Hematopoietic multipotent progenitor cell treated with erythropoietin and hydrocortisone succinate and interleukin-3 and kit ligand, for 8 days (in vitro differentiated cells): ENCODE measurements at places on chromosomes 1 and 21.
A peak's percentile ranks its signal among the peaks of the same experiment; 100 is the strongest.

DNA sequence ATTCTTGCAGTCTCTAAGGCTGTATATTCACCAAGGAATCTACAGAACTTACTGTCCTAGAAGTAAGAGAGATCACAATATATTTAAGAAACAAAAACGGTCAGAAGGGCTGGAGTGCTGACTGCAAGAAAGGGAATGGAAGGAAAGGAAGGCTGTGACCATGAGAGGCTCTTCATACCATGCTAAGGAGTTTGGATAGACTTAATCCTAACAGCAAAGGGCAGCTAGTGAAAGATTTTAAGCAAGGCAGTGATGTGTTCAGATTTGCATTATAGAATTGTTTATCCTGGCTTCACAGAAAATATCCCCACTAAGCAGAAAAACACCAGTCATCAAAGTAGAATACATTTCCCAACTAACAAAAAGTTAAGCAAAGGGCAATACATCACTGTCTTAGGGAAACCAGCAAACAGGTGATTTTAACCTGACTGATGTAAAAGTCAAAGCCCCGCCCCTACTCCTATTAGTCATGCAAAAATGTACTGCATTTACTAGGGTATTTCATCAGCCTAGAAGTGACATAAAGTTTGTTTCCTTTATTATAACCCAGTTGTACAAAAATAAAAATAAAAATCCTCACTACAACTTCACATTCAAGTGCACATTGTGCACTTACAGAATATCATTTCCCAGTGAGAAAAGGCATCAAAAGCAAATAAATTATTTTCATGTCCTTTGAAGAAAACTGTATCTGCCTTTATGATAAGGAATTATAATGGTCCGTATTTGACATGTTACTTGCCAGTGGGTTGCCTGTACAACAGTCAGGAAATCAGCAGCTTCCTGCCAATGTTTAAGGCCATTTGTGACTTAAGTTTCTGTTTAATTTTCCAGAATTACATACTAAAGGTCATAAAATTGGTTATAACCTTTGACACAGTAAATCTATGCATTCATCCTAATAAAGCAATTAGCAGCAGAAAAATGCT is 17.2 kb downstream of the JAK1 start:
- no peak for DNase-seq

DNA sequence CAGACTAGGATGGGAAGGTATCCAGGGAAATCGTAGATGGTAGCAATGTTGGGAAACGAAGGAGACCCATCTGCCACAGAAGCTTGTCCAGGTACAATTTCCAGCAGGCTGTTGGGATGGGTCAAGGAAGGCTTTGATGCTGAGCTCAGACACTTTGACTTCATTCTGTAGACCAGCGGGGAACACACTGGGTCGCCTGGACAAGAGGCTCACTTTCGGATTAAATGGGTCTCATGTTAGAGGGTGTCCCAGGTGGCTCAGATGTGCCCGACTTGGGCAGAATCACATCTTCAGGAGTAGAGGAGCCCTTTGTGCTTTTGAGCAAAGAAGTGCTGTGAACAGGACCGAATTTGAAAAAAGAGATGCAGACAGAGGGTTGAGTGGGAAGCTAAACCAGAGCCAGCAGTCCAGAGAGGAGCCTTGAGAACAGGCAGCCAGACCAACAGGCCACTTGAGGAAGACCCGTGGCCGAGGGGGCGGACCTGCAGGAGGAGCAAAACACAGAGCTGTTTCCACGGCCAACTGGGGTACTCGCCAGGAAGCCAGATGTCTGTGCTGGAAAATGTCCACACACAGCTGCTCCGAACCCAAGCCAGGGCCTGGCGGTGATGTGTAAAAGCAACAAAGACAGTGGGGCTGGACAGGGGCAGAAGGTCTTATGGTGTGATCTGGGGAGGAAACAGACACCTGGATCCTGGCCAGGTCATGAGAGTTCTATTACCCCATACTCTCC is 146.9 kb downstream of the AJAP1 start:
- no peak for DNase-seq

GRCh38 chr1:117609471-117609911 is 3.6 kb downstream of the TENT5C start:
- no peak for DNase-seq

GRCh38 chr1:30822966-30823581 is 65.5 kb upstream of the LAPTM5 start:
- peak; percentile 16 for DNase-seq

GRCh38 chr1:35475856-35476674 is 81.1 kb downstream of the KIAA0319L start:
- DNase-seq, result no peak

GRCh38 chr1:153933955-153934354 is 11.2 kb upstream of the GATAD2B start:
- DNase-seq, result no peak

GRCh38 chr1:33368431-33368830 is 47.5 kb upstream of the A3GALT2 start:
- no peak for DNase-seq

GRCh38 chr1:201739492-201740085 is 89.4 kb upstream of the IPO9 start:
- no peak for DNase-seq

GRCh38 chr1:166129006-166129405 is 37.8 kb downstream of the FAM78B start:
- DNase-seq, result no peak

GRCh38 chr1:5888606-5889211 is 103.5 kb downstream of the NPHP4 start:
- no peak for DNase-seq

GRCh38 chr21:35119501-35120047 is 70.5 kb upstream of the RUNX1 start:
- no peak for DNase-seq

GRCh38 chr1:27601321-27601770 is 2.6 kb downstream of the AHDC1 start:
- no peak for DNase-seq

GRCh38 chr21:44423941-44424607 is 31.2 kb upstream of the LRRC3 start:
- no peak for DNase-seq

DNA sequence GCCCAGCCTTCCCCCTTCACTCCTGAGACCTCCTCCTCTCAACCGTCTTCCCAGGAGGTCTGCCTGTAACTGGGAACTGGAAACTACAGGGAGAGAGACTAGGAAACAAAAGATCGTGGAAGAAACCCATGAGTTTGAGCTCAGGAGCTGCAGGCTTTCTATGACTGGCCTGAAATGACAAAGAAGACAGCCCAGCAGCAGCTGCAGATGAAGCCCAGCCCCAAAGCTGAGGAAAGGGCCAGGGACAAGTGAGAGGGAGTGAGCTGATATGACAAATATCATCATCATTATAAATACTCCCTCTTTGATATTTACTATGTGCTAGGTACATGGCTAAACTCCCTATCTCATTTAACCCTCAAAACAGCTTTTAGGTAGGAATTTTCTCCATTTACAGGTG is 142.6 kb upstream of the CTTNBP2NL start:
- DNase-seq, result no peak

GRCh38 chr1:41583658-41584547 is 99.4 kb upstream of the EDN2 start:
- DNase-seq, result no peak

GRCh38 chr1:65045022-65045817 is 78.9 kb upstream of the JAK1 start:
- no peak for DNase-seq

DNA sequence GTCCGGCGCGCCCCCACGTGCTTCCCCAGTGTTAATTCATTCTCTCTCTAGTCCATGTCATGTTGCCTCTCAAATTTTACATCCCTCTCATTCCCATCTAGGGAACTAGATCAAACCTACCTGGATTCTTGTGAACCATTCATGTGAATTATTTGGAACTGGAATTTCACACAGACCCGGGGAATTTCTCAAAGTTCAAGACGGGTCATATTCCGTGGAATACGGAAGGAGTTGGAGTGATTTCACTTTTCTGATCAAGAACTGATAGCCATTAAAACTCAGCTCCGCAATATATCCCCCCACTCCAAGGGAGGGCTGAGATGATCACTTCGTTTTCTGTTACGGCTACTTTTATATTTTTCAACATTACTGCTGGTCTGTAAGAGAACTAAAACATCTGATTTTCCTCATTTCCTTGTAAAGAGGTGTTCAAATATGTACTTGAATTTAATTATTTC is 1.0 kb upstream of the ENO1 start:
- DNase-seq, result no peak

DNA sequence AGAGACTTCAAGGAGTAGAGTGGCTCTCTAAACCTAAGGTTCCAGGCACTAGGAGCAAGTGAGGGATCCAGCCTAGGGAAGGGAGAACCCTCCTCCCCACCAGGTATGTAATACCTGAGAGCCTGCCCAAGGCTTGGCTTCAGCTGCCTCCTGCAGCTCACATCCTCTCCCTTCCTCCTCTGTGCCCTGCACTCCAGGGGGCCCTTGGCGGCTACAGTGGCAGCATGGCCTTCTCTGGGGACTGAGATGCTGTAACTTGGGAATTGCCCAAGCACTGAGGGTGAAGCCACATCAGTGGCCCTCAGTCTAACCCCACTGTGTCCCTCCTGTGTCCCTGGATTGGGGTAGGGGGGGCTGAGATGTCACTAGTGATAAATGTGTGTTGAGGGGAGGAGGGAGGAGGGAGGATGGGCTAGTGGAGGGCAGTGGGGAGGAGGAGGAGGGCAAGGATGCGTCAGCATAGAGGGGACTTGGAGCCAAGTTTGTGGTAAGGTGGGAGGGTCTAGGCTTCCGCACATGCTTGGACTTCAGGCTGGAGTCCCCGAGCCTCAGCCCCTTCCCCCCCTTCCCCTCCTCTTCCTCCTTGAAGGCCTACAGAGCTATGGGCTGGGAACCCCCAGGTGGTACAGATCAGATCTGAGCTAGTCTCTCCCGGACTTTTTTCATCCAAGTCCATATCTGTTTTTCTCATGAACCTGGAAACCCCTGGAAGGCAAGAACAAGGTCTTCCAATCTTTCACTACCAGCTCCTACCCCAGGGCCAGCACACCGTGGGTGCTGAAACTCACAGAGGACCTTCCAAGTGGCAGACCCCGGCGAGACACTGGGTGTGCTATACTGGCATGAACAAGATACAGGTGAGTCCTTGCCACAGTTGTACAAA is 17.5 kb downstream of the COL9A2 start:
- DNase-seq, result no peak

DNA sequence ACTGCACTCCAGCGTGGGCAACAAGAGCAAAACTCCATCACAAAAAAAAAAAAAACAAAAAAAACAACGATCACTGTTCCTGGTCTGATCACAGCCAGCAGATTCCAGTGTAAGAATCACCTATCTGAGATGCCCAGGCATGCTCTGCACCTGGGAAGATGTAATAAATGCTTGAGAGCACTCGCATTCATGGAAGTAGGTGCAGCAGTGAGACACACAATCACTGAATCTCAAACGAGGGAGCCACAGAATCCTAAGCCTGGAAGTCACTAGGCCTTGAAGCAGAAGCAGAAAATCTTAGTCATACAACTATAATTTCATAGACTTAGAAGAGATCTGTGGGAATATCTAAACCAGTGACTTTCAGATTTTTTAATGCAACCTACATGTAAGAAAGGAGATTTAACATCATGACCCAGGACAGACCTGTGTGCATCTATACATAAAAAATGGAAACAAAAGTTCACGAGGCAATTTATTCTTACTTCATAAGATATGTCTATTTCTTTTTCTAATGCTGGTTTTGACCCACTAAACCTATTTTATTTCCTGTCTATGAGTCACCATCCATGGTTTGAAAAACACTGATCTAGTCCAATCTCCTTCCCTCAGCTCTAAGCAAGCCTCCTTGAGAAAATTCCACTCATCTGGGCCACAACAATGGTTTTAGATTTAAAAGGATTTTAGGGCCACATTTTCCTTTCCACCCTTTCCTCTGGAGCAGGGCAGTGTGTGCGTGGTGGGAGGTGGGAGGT is 30.4 kb downstream of the RIMS3 start:
- DNase-seq, result no peak

- DNase-seq, result peak; percentile 62
Observed at GRCh38 chr1:15417059-15417934, 7.6 kb downstream of the EFHD2 start.

DNA sequence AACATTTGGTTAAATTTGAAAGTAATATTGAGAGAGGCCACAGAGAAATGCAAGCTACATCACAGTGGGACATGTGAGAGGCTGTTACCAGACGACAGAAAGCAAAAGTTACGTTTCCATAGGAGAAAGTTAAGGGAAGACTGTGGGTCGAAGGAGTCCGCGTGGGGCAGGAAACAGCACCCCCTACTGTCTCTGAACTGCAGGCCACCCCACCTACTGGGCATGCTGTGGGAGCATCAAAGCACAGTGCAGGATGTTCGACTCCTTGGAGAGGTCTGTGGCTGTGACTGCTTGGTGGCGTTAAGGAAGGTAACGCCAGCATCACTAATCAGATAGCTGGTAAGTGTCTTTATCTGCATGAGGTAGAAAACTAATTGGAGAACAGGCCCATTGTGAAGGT is 123.9 kb downstream of the PTBP2 start:
- DNase-seq, result peak; percentile 43

DNA sequence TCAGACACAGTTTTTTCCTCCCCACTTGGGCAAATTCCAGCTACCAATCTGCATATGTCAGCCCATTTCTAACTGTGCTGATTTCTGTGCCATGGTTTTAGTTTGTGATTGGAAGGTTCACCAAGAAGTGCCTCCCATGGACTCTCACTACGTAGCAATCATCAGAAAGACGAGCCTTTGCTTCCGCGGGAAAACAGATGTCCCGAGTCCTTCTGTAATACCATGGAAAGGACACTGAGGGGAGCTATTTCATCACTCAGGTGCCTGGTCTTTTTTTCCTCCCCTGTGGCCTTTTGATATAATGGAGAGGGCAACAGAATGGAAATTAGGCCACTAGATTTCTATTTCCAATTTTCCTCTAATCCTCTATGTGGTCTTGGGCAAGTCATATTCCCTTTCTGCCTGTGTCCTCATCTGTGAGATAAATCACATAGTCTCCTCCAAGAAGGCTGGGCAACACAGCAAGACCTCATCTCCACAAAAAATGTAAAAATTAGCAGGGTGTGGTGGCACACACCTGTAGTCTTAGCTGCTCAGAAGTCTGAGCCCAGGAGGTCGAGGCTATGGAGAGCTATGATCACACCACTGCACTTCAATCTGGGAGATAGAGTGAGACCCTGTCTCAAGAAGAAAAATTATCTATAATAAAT is 24.8 kb downstream of the LEMD1 start:
- peak; percentile 53 for DNase-seq

- DNase-seq, result no peak
Observed at GRCh38 chr1:37064039-37064438, 29.7 kb upstream of the GRIK3 start.

DNA sequence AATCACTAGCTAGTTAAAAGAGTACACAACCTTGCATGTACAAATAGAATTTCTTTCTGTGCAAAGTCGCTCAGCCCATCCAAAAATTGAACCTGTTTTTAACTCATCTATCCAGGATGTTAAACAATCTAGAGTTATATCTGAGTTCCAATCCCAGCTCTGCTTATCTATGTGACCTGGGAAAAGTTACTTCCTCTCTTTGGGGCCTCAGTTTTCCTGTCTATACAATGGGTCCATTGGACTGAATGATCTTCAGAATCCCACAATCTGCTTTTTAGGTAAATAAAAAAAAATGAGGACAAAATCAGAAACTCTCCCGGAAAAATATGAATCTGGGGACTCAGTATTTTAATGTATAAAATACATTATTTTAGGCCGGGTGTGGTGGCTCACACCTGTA is 389.5 kb upstream of the PROX1 start:
- DNase-seq, result no peak

GRCh38 chr1:232904566-232904965 is 45.8 kb upstream of the NTPCR start:
- peak; percentile 4 for DNase-seq

GRCh38 chr1:98813738-98814309 is 152.3 kb downstream of the SNX7 start:
- no peak for DNase-seq
